Osteocyte (in vitro differentiated cells): ENCODE measurements at places on chromosomes 4 and X. TPM values are rescaled to one million over a fixed set of nuclear protein-coding genes. Genes with fewer than 3 reads are reported as not detected.

- no peak for DNase-seq
Observed at GRCh38 chr4:163665521-163666331, 171.2 kb downstream of the TMA16 start.

DNA sequence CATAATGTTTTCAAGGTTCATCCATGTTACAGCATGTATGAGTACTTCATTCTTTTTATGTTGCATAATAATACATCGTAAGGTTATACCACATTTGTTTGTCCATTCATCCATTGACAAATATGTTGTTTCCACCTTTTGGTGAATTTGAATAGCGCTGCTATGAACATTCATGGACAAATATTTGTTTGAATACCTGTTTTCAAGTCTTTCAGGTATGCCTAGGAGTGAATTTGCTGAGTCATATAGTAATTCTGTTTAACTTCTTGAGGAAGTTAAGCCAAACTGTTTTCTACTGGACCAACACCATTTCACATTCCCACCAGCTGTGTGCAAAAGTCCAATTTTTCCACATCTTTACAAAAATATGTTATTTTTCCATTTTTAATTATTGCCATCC lies 31.5 kb downstream of the IRS4 start:
- DNase-seq = no peak

- DNase-seq = no peak
Observed at GRCh38 chrX:31706466-31706865, 634.6 kb upstream of the FTHL17 start.

- DNase-seq = no peak
Observed at GRCh38 chr4:74975082-74975481, 42.2 kb downstream of the PARM1 start.

- no peak for DNase-seq
Observed at GRCh38 chrX:78957768-78958130, 12.6 kb downstream of the P2RY10 start.

DNA sequence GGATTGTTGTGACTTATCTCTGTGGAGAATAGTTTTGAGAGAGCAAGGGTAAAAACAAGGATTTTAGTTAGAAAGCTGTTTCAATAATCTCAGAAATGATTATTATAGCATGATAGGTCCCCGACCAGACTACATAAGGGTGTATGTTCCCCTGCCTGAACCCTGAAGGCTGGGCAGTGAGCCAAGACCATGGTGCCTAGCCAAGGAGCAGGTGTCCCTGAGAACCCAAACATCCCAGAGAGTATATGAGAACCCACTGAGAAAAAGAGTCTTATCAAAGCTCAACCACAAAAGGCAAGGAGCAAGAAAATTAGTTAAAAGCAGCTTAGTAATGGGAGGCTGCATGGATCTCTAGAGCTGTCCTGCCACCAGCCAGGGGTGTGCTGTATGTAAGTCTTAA lies 94.9 kb upstream of the UNC5C start:
- no peak for DNase-seq

COX7B2 gene
- total RNA-seq = not detected in 2 replicates

GUCY1B1 gene
- total RNA-seq = 11.5 and 13.2 TPM in 2 replicates
